ENCODE measurements at places on chromosomes 3 and 15.

- no peak for DNase-seq
Observed at GRCh38 chr3:126617571-126617970, 37.4 kb downstream of the TXNRD3 start.

- DNase-seq = no peak
Observed at GRCh38 chr15:82963471-82964341, 11.2 kb upstream of the HOMER2 start.

GRCh38 chr3:36524560-36524959, 144.3 kb downstream of the STAC start:
- DNase-seq = no peak

GRCh38 chr15:47614360-47615011, 102.8 kb upstream of the SEMA6D start:
- peak; percentile 57 for DNase-seq

DNA sequence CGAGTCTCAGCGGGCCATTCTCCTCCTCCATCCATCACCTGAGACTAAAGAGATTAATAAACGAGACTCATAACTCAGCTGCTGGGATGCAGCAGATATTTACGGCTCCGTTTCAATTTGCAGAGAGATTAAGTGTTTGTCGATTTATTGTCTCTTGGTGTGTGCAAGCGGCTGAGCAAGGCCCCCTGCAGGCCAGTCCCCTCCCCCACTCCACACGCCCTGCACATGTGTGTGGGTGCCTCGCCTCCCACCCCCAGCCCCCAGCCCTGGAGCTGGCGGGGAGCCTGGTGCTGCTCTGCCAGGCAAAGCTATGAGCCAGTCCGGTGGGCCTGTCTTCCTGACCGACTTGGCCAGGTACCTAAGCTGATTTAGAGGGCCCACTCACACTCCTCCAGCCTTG, 63.0 kb downstream of the CYP11A1 start:
- peak; percentile 42 for DNase-seq

DNA sequence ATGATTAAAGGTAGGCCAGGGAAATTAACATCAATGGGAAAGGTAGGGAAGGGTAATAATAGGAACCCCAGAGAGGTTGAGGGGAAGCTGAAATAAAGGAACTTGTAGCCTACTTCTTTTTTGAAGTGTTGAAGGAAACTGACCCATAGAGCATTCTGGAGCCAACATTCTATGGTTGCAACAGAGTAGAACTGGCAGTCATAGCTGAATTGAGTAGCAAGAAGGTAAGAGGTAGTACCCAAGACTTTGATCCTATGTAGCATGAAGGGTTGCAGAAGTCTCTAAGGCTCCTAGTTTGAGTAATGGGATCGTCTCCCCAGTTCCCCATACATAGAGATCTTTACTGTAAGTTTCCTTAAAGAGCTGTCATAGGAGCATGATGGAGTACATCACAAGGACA, 7.4 kb upstream of the ZNF774 start:
- no peak for DNase-seq

- peak; percentile 58 for DNase-seq
Observed at GRCh38 chr15:94844538-94845389, 613.4 kb downstream of the MCTP2 start.

GRCh38 chr15:69557707-69558409, 105.2 kb downstream of the RPLP1 start:
- DNase-seq = no peak

DNA sequence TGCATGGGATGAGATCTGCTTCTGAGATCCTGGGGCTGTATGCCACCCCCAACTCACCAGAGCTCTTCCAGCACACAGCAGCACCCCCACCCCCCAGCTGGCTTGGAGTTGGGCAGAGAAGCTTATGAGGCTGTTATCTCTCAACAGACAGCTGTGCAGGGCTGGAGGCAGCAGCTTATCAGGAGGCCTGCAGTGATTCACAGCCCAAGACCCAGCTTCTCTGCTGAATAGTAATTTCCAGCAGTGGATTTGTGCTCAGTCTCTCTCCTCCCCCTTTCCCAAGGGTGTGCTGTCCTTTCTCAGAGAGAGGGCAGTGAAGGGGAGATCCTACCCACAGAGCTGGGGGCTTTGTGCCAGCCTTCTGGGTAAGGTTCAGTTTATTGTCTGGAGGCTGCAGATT, 2.1 kb downstream of the RPP25 start:
- DNase-seq = peak; percentile 8

DNA sequence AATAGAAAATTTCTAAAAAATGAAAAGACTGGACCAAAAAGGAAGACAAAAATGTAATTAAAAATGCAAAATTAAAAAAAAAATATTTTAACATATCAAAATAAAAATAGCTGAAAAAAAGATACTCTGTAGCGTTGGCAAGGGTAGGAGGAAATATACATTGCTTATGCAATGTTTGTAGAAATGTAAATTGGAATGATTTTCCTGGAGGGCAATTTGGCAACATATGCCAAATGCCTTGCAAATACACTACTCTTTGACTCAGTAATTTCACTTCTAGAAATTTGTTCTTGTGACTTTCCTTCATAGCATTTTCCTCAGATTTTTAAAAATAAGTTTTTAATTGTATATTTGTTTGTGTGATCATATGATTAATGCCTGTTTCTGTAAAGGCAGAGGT, 296.6 kb downstream of the ZNF621 start:
- DNase-seq = no peak

DNA sequence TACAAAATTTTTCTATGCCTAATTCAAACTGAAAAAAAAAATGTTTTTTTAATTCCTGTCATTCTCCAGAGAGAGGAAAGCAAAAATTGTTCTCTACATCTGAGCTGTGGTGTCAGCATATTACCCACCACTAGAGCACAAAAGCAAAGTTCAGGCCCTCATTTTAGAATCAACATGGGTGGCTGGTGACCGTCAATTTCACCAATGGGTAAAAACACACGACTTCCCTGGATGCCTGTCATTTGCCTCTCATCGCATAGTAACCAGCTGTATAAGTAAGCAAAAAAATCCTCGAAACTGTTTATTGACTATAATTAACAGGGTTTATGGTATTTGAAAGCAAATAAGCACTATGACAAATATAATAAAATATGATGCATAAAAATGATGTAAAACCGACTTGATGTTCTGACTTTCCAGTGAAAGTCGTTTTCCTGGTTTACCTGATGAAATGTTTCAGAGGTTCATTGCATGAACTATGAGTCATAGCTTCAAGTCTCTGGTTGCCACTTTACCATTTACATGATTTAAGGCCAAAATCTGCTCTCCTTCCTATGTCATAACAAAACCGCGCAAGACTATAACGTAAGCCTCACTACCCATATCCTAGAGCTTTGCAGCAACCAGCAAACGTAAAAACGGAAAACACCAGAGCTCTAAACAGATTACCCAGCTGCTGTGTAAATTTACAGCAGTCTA, 60.5 kb downstream of the THBS1 start:
- peak; percentile 49 for DNase-seq

DNA sequence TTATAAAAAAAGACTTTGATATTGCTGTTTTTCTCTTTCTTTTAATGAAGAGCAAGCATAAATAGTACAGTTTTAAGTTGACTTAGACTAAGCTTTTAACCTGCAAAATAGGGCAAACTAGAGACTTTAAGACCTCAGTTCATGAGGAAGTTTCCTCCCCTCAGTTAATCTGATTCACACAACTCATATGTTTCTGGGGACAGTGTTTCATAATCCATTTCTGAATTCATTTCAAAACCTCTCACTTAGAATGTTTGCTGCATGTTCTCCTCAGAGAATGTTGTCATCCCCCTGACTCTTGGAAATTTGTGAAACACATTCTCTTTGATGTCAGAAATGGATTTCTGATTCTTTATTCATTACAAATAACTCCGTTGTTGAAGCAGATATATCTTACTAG, 79.3 kb upstream of the SKOR1 start:
- no peak for DNase-seq

- no peak for DNase-seq
Observed at GRCh38 chr3:54706738-54707137, 221.1 kb downstream of the LRTM1 start.

DNA sequence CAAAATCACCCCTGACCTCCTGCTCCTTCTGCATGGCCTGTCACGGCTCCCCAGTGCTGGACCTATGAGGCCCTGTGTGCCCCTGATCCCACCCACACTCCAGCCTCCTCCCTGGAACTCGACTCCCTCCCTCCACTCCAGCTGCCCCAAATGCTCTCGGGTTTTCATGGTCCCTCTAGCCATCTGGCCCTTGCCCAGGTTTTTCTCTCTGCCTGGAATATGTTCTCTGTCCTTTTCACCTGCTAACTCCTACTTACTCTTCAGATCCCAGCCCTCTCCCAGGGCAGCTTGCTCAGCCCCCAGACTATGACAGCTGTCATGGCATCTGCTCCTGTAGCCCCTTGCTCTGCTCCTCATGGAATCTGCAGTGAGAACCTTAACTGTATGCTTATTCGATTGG, 30.3 kb downstream of the DUSP7 start:
- peak; percentile 64 for DNase-seq

DNA sequence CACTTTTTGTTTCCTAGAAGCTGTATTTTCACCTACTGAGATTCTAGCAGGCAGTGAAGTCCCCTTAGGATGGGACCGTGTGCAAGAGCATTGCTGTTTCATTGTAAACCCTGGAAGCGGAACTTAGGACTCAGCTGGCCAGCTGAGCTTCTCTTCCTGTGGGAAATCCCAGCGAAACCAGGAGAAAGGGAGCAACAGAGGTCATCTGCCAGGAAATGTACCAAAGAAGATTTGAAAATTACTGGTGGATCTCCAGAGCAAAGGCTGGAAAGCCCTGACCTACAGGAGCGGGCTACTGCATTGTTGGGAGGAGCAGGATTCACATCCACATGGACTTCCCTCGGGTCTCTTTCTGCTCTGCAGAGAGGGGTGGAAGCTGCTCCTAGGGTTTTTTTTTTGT, 7.6 kb upstream of the ADPRH start:
- DNase-seq = no peak

- DNase-seq = peak; percentile 66
Observed at GRCh38 chr15:68055224-68055705, 1.1 kb downstream of the PIAS1 start.

DNA sequence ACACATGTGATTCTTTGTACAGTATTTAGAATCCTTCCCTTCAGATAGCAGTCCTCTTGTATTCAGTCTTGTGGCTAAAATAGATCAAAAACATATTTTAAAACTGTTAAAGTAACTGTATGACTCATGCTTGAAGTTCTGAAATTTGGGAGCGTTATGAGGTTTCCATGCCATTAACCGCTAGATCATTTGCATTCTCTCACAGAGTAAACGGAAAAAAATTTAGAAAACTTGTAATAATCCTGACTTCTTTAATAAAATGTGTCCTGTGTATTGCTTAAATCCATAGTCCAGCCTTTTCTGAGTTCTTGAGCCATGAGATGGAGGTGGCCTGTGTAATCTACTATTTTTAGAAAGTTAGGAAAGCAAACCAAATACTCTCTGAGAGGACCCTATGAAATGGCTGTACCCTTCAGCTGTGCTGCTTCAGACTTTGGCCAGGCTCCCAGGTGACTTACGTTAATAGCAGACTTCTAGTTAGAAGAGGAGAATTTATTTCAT, 33.8 kb downstream of the MBNL1 start:
- DNase-seq = peak; percentile 9

- DNase-seq = no peak
Observed at GRCh38 chr3:51992017-51992682, 3.5 kb downstream of the RPL29 start.

- no peak for DNase-seq
Observed at GRCh38 chr15:74297887-74298286, 61.8 kb downstream of the CCDC33 start.

DNA sequence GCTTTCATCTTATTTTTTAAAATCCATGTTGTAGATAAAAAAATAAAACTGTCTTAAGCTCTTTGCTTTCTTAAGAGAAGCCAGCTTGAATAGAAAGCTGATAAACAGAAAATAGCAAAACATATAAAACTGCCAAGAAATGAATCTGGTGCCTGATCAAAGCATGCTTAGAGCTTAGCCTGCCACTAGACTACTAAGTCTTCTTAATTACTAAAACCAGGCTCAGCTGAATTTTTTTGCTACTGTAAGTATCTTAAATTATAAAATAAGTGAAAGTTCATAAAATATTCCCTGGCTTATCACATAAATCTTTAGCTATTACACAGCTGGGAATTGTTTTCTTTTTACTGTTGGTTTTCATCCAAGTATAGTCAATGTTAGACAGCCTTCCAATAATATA, 803.9 kb downstream of the DIPK2A start:
- DNase-seq = no peak

DNA sequence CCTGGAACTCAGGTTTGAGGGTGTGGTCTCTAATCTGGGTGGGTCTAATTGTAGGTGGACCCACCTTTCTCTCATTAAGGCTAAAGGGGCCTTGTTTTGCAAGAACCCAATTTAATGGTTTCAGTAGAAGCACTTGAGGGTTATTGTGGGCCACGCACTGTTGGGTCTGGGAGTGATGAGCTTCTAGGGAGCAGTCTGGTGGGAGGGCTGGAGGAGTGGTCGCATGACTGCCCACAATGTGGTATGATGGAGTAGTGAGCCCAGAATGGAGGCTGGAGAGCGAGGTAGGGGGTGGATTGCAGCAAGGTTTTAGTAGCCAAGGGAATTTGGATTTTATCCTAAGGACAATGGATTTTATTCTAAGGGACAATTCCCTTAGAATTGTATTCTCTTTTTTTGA, 2.7 kb downstream of the TATDN2 start:
- no peak for DNase-seq

- no peak for DNase-seq
Observed at GRCh38 chr3:49826016-49826415, 12.3 kb upstream of the UBA7 start.

DNA sequence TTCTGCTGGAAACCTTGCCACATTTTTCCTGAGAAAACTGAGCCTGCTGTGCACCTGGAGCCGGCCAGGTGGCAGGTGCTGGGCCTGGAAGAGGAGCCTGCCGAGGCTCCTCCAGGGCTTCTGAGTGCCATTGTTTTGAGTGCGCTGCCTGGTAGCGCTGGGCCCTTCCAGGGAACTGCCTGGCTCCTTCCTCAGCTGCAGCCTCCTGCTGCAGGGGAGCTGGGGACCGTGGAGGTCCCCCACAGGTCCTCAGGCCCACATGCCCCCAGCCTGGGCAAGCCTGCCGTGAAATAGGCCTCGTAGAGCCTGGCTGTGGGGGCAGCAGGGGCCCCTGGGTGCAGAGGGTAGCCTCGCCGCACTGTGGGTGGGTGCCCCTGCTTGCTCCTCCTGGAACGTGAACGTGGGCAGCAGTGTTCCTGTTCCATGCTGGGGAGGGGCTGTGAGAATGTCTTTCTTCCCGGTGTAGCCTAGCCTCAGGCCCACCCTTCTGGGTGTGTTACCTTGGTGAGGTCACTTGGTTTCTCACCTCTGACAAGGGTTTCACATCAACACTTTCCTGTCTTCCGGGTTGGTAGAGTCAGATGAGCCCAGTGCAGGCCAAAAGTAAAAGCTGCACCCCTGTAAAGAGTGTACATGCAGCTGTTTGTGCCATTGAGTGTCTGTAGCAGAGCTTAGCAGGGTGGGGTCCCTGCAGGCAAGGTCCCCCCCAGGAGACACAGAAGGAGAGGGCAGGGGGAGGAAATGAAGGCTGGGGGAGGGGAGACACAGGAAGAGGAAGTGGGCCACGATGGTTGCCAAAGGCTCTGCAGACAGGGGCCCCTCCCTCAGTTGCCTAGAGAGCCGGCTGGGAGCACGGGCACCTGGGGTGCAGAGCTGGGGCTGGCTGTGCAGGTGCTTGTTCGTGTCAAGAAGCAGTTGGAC, 34.5 kb downstream of the KLF13 start:
- peak; percentile 94 for DNase-seq
